Stimulated activated CD8-positive, alpha-beta memory T cell treated with anti-CD3 and anti-CD28 coated beads, Interleukin-4, amount 100 ng/mL, for 1 hour (primary cell): ENCODE measurements at places on chromosomes 7 and 10.

GRCh38 chr7:103101543-103101942, 26.6 kb downstream of the ARMC10 start:
- DNase-seq: no peak

DNA sequence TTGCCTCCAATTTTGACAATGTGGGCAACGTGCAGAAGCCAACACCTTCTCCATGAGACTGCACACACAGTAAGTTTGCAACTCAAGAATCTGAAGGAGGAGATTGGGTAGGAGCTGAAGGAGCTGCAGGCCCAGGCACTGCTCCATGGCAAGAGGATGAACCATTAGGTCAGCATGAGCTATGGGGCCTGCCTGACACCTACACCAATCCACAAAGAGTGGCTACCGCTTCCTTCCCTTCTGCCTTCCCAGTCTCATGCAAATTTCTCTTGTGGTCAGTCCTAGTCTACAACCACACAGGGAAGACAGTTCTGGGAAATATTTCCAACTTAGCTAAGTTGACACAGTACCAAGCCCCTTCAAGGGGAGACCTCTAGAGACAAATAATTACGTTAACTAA, 142.0 kb upstream of the ADO start:
- no peak for DNase-seq

GRCh38 chr7:1099154-1099542, 11.2 kb downstream of the GPER1 start:
- DNase-seq: no peak

DNA sequence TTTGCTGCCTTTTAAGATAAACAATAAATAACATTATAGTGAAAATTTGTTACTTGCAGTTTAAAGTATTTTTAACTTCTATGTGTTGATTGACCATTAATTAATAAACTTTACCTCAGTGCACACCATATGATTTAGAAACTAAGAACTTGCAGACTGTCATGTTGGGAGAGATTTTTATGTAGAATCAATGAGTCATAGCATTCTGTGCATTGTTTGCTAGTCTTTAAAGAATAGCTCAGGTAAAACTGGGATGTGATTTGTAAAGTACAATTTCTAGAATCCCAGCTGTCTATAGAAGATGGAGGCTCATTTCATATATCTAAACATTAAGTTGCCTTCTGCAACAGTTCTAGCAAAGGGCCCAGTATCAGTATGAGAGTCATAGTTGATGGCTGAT, 199.6 kb upstream of the SEMA3A start:
- no peak for DNase-seq

- DNase-seq: no peak
Observed at GRCh38 chr10:43197834-43198681, 59.8 kb downstream of the CSGALNACT2 start.

DNA sequence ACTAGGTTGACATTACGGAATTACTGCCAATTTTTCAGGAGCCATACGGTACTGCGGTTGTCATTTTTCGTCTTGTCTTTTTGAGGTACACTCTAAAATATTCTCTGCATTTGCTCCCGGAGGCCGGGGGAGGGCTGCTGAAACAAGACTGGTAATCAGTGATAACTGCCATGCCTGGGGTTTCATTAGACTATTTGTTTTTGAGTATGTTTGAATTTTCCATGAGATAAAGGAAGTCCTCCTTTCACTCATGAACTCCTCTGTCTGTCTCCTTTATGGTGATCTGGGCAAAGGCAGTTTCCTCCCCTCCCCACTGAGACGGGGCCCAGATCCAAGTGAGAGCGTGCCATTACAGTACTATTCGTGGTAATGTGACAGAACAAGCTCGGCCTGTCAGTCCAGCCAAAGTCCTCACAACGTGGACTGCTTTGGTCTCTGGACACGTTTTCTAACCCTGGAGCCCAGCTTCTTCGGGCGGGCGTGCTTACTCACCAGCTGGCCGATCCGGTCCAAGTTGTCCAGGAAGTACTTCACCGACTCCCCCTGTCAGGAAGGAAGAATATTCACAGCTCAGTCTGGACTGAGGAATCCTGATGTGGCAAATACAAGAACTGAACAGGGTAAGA, 45.1 kb downstream of the AMZ1 start:
- DNase-seq: no peak

DNA sequence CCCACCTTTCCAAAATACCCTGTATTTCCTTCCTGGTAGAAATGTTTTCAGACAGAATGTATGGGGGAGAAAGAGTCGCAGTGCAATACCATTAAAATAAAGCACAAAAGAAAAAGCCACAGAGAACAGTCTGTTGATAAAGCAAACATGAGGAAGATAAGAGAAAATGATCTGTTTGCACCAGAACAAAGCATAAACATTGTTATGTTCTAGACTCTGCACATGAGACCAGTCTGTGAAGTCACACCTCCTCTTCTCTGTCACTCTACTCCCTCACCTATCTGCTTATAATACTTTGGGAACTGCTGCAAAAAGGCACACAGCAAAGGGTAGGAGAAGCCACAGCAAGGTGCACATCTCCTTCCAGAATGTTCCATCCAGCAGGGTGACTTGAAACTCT, 67.2 kb upstream of the LRGUK start:
- DNase-seq: no peak

DNA sequence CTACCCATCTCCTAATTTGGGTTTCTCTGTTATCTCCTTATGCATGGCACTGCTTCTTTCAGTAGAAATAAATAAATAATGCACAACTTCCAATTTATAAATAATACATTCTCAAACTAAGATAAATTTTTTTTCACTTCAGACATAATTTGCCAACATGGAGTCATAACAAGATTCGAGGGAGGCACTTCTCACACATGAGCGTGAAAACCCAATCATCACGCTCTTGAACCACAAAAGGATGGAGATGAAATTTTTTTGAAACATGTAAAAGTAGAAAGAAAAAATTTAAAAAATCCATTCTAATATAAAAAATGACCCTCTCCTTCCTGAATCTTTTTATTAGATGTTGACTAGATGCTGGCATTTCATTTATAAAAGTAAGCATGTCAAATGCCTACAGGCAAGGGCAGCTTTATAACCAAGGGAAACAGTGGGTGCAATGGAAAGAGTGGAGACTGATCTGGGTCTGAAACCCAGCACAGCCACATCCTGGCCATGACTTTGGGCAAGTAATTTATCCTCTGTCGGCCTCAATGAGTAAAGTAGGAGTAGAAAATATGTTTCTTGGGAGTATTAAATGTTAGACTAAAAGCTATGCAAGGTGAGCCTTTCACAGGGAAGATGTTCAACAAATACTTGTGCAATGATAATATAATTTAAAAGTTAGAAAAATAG, 185.0 kb downstream of the STK31 start:
- no peak for DNase-seq

- no peak for DNase-seq
Observed at GRCh38 chr7:50595491-50596102, 30.4 kb upstream of the DDC start.

DNA sequence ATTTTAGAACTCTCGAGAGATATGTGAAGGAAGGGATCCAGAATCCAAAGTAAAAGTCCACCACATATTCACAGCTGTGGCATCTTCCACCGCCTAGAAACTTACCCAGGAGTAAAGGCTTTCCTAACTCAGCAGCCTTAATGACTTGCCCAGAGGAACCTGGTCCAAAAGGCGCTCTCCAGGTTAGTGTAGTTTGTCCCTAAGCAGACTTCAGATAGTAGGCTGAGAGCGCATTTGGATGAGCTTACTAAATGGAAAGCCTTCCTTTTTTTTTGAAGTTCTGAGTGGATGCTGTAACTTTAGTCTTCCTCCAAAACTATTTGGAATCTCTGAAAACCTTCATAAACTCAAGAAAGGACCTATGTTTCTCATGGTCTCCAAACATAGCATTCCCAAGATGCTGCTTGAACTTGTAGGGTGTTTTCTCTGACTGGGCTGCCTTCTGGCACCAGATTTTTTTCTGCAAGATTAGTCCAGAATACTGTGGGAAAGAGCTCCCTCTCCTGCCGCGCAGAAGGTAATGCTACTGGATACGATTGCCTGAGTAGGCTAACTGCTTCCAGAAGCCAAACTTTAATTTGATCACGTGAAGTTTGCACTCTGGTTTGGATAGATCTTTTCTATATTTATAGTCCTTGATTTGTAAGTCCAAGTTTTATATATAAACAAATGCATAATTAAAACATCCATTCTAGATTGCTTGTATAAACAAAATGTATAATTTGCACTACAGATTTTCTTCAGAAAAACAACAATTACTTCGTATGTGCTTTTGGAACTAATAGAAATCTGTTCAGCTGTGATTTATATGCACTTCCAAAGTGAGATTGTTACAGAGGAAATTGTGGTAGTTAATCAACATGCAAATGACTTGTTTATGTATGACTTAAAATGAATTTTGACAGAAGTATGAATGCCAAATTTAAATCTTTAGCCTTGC, 19.6 kb upstream of the GPR37 start:
- DNase-seq: no peak

GRCh38 chr10:116723428-116724281, 18.7 kb downstream of the HSPA12A start:
- peak; percentile 6 for DNase-seq

DNA sequence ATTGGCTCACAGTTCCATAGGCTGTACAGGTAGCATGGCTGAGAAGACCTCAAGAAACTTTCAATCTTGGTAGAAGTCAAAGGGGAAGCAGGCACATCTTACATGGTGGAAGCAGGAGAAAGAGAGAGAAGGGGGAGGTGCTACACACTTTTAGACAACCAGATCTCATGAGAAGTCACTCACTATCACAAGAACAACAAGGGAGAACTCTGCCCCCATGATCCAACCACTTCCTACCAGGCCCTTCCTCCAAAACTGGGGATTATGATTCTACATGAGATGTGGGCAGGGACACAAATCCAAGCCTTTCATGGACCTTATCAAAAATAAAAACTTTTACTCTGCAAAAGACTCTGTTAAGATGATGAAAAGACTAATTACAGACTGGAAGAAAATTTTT, 183.2 kb upstream of the TRIM24 start:
- no peak for DNase-seq

DNA sequence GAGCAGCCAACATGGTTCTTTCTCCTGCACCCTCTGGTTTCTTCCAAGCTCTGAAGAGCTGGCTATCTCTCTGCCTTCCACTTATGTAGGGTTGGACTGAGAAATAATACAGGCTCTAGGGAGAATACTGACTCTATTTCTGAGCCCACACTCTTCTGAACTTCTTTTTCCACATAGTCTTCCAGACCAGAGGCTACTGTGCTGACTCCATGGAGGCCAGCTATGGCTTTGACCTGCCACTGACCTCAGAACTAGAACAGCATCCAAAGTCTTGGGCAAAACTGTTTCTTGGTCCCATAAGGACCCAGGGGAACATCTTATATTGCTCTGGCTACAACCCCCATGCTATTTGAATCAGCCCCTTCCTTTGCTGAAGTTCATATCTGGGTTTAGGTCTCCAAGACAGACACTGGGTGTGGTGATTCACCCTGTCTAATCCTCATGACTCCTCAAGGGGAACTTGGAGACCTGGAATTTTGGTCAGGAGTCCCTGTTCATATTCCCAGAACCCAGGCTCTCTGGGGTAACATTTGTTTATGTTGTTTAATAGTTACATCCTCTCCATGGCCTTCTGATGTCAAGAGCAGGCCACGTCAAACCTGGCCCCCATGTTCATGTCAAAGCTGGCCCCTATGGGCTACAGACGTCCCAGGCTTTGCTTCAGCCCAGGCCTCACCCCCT, 12.1 kb upstream of the PLAU start:
- DNase-seq: no peak

DNA sequence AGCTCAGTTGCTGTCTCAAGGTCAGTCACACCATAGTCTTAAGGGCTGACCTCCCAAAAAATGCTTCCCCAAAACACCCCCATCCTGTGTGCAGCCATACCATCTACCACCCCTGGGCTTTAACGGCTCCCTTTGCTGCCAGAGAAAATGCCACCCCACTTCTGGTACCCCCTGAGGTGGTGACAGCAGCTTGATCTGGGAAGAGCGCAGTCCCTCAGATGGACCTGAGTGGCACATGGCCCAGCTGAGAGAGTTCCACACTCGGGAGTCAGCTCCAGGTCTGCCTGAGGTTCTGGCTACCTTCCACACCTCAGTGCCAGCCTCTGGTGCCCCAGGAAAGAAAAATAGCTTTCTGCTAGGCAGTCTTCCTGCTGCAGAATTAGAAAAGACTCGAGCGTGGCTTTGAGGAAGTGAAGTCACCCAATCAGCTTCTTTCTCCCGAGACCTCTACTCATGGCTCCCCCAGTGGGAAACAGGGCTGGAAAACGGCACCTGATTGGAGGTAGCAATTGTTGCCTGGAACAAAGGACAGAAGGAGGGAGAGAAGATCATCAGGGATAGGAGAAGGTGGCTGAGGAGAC, 151.7 kb downstream of the ARHGAP21 start:
- no peak for DNase-seq

GRCh38 chr10:55641601-55642000, 719.5 kb downstream of the ZWINT start:
- no peak for DNase-seq

- no peak for DNase-seq
Observed at GRCh38 chr10:97713339-97713825, at the start of gene MARVELD1. MARVELD1 (plus strand) TSS chr10:97713730; CDS start chr10:97713877, 147 bp downstream.

GRCh38 chr7:150313870-150314269, 9.3 kb upstream of the LRRC61 start:
- DNase-seq: no peak

- no peak for DNase-seq
Observed at GRCh38 chr7:52777051-52777822, 258.2 kb upstream of the POM121L12 start.

GRCh38 chr7:6071406-6071805, 40.2 kb downstream of the ANKRD61 start:
- DNase-seq: no peak

- DNase-seq: no peak
Observed at GRCh38 chr7:116310141-116310540, 99.8 kb downstream of the TES start.

DNA sequence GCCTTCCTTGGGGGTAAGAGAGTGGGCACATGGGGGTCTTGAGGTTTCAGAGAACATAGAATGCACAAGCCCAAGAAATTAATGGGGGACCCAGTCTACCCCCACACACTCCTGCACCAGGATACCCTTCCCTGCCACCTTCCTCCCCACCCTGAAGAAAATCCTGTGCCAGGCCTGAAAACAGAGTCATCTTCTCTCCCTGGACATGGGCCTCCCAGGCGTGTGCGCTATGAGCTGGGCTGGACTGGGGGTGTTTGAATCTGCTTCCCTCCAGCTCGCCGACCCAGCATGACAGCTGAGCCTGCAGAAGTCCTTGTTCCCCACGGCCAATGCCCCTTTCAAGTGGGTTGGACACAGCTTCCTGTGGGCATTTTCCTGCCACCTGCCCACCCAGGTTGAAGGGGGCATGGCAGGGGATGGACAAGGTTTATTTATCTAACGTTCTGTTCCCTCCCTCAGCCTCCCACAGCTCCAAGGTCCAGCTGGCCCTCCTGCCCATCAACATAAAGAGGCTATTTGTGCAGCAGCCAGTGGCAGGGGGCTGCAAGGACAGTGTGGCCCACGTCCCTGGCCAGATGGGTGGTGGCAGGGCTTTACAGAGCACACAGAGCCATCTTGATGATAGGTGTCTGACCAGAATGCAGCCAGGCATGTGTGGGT, 141.0 kb downstream of the SH3PXD2A start:
- no peak for DNase-seq

GRCh38 chr7:1942243-1942940, 272.3 kb downstream of the ELFN1 start:
- no peak for DNase-seq

- DNase-seq: no peak
Observed at GRCh38 chr7:41508755-41509154, 194.1 kb downstream of the INHBA start.
